Tracheal epithelial cell (primary cell): ENCODE measurements at places on chromosomes 12 and 14. TPM values are rescaled to one million over a fixed set of nuclear protein-coding genes. Genes with fewer than 3 reads are reported as not detected.

VCPKMT gene
- total RNA-seq, result 3.6 and 4.5 TPM in 2 replicates

IL31 gene
- not detected in 2 replicates for total RNA-seq

DNAJC22 gene
- total RNA-seq, result under 0.01 and 0.72 TPM in 2 replicates

OR4E2 gene
- not detected in 2 replicates for total RNA-seq

KRT79 gene
- 0.21 and 0.24 TPM in 2 replicates for total RNA-seq

ANKRD33 gene
- total RNA-seq, result not detected in 2 replicates

TMEM263 gene
- total RNA-seq, result 16.2 and 24.3 TPM in 2 replicates

GSG1 gene
- 0.24 TPM in 1 of 2 replicates, not detected in the other for total RNA-seq

BCL7A gene
- 14.0 and 18.3 TPM in 2 replicates for total RNA-seq

EGLN3 gene
- 37.7 and 56.1 TPM in 2 replicates for total RNA-seq

LPAR5 gene
- total RNA-seq, result 2.3 and 3.9 TPM in 2 replicates

MORN3 gene
- under 0.01 and 0.21 TPM in 2 replicates for total RNA-seq

ATF7IP gene
- total RNA-seq, result 16.1 and 22.8 TPM in 2 replicates

EIF2S3B gene
- total RNA-seq, result 0.72 and 1.1 TPM in 2 replicates

EML5 gene
- 0.96 TPM in 1 of 2 replicates, not detected in the other for total RNA-seq

FIGNL2 gene
- total RNA-seq, result under 0.01 TPM in 1 of 2 replicates, not detected in the other

ZC2HC1C gene
- total RNA-seq, result 0.24 and 0.64 TPM in 2 replicates

PLEKHD1 gene
- under 0.01 TPM in 2 replicates for total RNA-seq

TMEM132C gene
- not detected in 2 replicates for total RNA-seq

HOXC10 gene
- total RNA-seq, result 2.2 TPM in 1 of 2 replicates, not detected in the other

AACS gene
- 30.5 and 50.4 TPM in 2 replicates for total RNA-seq

SSPN gene
- 1.5 and 3.4 TPM in 2 replicates for total RNA-seq

PTPRO gene
- total RNA-seq, result 0.21 and 0.24 TPM in 2 replicates

SRRM4 gene
- total RNA-seq, result not detected in 2 replicates

RTL1 gene
- total RNA-seq, result not detected in 2 replicates

TNS2 gene
- 0.43 and 2.7 TPM in 2 replicates for total RNA-seq

SFSWAP gene
- total RNA-seq, result 10.4 and 13.6 TPM in 2 replicates

PHETA1 gene
- 6.0 and 6.8 TPM in 2 replicates for total RNA-seq
